ENCODE measurements at places on chromosomes 1 and 21.

DNA sequence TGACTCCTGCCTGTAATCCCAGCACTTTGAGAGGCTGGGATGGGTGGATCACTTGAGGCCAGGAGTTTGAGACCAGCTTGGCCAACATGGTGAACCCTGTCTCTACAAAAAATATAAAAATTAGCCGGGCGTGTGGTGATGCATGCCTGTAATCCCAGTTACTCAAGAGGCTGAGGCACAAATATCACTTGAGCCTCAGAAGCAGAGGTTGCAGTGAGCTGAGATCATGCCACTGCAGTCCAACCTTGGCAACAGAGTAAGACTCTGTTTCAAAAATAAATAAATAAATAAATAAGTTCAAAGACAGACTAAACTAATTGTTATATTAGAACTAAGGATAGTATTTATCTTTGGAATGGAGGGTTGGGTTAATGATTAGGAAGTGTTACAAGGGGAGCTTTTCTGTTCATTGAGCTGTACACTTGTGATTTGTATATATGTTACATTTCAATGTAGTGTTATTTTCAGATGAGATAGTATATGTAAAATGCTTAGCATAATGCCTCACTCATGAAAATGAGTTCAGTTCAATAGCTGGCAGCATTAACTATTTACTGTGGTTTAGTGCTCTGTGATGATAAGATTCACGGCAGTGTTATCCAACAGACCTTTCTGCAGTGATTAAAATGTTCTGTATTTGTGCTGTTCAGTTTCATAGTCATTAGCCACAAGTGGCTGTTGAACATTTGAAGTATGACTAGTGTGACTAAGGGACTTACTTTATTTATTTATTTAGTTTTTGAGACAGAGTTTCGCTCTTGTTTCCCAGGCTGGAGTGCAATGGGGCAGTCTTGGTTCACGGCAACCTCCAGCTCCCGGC is 47.7 kb downstream of the OSBPL9 start:
- no peaks in the 10 kb centered on the region for H3K36me3 ChIP-seq
- DNase-seq = no peak
- no peak overlapping the region for H3K27ac ChIP-seq
- H3K4me1 ChIP-seq = no peaks in the 10 kb centered on the region

GRCh38 chr1:243855616-243856318 is 5.7 kb upstream of the AKT3 start:
- peaks cover 14% of the 10 kb centered on the region for H3K4me1 ChIP-seq
- H3K36me3 ChIP-seq = no peaks in the 10 kb centered on the region
- peaks cover 16% of the 10 kb centered on the region for H3K27me3 ChIP-seq
- DNase-seq = no peak
- H3K4me3 ChIP-seq = no peak overlapping the region

GRCh38 chr1:246565751-246566127 is 322 bp downstream of the TFB2M start:
- H3K27me3 ChIP-seq = no peaks in the 10 kb centered on the region
- H3K36me3 ChIP-seq = peaks cover 18% of the 10 kb centered on the region
- peaks cover 48% of the 10 kb centered on the region for H3K4me1 ChIP-seq
- no peak for DNase-seq

GRCh38 chr1:109930252-109930993 is 19.8 kb downstream of the CSF1 start:
- H3K4me3 ChIP-seq = no peak overlapping the region
- no peak overlapping the region for H3K27ac ChIP-seq
- DNase-seq = no peak
- peaks cover 25% of the 10 kb centered on the region for H3K4me1 ChIP-seq
- H3K27me3 ChIP-seq = no peaks in the 10 kb centered on the region

- H3K27ac ChIP-seq = no peak overlapping the region
- H3K36me3 ChIP-seq = no peaks in the 10 kb centered on the region
These were observed 246.3 kb upstream of the RAB4A start for GRCh38 chr1:229024528-229025130.

DNA sequence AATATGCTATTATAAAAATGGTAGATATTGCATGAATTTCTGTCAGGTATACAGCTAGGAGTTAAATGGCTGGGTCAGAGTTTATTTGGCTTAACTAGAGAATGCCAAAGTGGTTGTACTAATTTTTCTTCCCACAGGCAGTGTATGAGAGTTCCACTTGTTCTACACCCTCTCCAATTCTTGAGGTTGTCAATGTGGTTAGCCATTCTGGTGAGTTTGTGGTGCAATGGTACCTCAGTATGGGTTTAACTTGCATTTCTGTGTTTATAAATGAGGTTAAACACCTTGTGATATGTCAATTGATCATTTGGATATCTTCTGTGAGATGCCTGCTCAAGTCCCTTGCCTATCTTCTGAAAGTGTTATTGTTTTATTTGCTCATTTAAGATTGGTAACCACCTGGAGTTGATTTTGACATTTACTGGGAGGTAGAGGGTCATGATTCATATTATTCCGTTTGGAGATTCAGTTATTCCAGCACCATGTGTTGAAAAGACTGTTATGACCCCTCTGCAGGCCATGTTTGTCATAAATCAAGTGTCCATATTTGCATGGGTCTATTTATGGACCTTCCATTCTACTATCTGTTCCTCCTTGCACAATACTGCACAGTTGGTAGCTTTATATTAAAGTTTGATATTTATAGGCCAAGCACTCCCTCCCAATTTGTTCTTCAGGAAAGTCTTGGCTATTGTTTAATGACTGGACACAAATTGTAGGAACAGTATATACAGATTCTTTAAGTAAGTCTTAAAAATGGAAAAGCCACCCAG is 5.8 kb downstream of the FALEC start:
- no peaks in the 10 kb centered on the region for H3K36me3 ChIP-seq
- no peak overlapping the region for H3K27ac ChIP-seq
- no peak for DNase-seq
- H3K27me3 ChIP-seq = peaks cover 5% of the 10 kb centered on the region

- peaks cover 7% of the 10 kb centered on the region for H3K4me1 ChIP-seq
- no peak overlapping the region for H3K27ac ChIP-seq
- no peaks in the 10 kb centered on the region for H3K27me3 ChIP-seq
These were observed 8.8 kb downstream of the XCL1 start for GRCh38 chr1:168585191-168585590.

- H3K36me3 ChIP-seq = peaks cover 16% of the 10 kb centered on the region
- no peak for DNase-seq
- H3K27me3 ChIP-seq = no peaks in the 10 kb centered on the region
- H3K4me1 ChIP-seq = peaks cover 53% of the 10 kb centered on the region
- no peak overlapping the region for H3K27ac ChIP-seq
- H3K4me3 ChIP-seq = no peak overlapping the region
These were observed 5.8 kb downstream of the PAFAH2 start for GRCh38 chr1:25991937-25992688.
